HuH-7 (cell line): ENCODE measurements at places on chromosomes 1 and 21.

DNA sequence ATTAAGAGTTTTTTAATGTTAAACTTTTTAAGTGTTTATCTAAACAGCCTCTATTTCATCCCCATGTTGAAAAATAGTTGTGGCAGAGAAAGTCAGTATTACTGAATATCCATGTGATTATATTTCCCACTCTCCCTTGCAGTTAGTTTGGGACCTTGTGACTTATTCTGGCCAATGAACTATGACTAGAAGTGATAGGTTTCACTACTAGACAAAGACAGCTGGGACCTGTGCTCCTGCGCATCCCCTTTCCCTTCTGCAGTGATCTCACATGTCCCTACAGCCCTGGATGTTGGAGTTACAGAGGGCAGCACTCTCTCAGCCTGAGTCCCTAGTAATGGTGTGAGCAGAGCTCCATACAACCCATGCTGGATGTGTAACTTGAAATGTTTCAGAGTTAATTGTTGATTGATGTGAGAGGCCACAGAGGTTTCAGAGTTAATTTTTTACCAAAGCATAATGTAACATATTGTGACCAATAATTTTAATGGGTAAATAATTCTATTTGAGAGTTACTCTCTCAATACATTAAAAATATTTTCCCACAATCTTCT, 18.7 kb upstream of the SAMD13 start:
- no peak for DNase-seq

- DNase-seq, result peak; percentile 20
Observed at GRCh38 chr1:48916130-48917069, 139.7 kb upstream of the BEND5 start.

DNA sequence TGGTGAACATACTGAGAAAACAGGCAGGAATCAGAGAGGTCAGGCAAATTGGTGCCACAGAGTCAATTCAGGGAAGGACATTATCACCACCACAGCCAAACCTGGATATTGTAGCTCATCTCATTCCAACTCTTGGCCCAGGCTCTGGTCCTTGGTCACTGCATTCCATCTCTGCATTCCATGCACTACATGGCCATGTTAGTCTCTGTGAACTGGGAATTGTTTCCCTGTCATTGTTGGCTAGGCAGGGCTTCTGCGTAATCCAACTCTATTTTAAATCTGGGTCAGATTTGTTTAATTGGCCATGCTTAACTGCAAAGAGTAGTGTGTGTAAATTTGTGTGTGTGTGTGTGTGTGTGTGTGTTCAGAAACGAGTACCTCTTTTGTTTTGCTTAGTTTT, 837.6 kb upstream of the ADAMTS5 start:
- DNase-seq, result no peak

- DNase-seq, result peak; percentile 27
Observed at GRCh38 chr1:82778612-82779011, 977.9 kb downstream of the ADGRL2 start.

DNA sequence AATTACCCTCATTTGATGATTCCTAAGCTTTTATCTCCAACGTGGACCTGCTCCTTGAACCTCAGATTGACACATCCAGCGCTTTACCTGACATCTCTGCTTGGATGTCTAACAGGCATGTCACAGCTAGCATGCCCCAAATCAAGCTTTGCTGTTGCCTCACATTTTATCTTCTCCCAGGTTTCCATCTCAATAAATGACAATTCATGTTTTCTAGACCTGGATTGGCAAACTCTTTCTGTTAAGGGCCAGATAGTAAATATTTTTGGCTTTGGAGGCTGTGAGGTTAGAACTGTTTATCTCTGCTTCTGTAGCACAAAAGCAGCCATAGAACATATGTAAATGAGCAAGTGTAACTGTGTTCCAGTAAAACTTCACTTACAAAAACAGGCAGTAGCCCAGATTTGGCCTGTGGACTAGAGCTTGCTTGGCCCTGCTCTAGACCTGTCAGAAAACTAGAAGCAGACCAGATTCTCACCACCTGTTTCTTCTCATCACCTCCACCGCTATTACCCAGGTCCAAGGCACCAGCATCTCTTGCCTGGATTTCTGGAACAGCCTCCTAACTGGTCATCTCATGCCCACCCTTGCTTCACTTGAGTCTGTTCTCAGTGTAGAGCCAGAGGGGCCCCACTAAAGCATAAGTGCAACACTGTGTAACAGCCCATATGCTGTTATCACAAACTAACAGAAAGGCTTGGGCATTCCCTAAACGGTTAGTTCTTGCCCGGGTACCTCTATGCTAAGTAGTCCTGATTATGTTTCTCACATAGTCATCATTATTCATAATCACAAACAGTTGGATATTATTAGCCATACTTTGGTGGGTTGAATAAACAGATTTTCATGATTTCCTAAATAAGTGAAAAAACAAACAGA, 42.3 kb downstream of the UBE4B start:
- DNase-seq, result no peak

GRCh38 chr1:234408757-234409156, 35.5 kb downstream of the COA6 start:
- DNase-seq, result no peak

DNA sequence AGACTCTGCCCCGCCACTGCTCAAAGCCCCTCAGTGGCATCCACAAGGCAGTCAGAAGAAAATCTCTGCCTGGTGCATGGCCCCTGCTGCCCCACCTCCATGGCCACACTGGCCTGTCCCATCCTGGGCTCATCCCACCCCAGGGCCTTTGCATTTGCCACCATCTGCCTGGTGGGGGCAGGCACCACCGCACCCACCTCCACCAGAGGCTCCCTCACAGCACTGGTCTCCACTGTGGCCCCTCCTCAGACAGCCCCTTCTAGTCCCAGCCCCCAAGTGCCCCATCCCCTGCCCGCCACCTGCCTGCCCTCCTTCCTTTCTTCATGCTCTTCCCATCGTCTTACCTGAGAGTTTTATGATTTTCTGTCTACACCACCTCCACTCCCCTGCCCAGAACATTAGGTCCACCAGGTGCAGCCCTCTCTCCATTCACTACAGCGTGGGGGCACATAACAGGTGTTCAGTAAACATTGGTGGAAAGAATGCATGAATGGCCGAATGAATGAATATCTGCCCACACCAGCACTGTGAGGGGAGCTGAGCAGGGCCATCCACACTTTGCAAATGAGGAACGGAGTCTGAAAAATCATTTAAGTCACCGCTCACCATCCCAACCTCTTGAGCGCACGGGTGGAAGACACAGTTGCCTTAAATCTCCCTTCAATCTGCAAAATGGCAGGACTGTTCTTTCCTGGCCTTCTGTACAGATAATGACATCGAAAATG, 2.1 kb downstream of the PRDM15 start:
- DNase-seq, result no peak

- DNase-seq, result no peak
Observed at GRCh38 chr1:199247891-199248290, 609.1 kb downstream of the PTPRC start.

DNA sequence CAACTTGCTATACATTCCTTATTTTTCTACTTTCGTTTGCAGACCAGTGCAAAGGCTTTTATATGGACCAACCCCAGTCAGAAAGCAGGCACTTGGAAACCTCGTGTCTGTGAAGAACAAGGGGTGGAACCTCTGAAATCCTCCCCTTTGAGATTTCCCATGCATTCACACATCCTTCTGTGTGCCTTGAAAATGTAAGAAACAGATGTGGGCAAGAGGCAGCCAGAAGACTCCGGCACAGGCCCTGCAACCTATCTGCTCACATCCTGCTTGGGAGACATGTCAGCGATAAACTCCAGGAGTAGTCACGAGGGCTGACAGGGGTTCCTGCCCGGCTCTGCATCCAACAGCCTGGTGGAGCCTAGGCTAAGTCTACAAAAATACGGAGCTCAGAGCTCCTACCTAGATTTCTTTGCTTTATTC, 42.5 kb downstream of the ETS2 start:
- no peak for DNase-seq

- no peak for DNase-seq
Observed at GRCh38 chr1:57470036-57470435, 46.2 kb upstream of the DAB1 start.

GRCh38 chr1:21212126-21212525, 35.4 kb upstream of the EIF4G3 start:
- no peak for DNase-seq

DNA sequence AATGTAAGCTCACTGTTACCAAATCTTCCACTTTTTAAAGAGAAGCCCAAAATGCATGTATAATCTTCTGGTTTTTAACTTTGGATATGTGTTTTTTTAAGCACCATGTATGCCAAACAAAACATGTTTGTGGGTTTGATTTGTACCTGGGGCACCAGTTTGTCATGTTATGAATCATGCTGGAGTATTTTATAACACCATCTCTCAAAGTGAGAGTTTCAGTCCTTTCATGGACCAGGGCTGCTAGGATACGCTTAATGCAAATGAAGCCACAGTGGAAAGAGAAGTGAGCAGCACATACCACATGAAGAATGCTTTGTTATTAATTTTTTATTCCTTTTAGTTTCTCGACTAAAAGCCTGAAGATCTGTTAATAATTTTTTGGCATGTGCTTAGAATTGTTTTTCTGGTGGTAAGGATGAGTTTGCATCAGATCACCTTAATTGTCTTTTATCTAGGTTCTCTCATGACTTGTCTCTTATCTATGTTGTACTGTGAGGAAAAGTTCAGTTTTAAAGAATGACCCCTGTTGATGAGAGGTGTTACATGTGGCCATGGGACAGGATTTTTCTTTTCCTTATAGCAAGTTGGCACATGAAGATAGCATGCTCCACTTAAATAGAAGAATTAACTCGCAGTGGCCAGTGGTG, 2.0 kb upstream of the RABGAP1L start:
- no peak for DNase-seq

- DNase-seq, result no peak
Observed at GRCh38 chr1:17540255-17541001, 930 bp downstream of the ARHGEF10L start.

DNA sequence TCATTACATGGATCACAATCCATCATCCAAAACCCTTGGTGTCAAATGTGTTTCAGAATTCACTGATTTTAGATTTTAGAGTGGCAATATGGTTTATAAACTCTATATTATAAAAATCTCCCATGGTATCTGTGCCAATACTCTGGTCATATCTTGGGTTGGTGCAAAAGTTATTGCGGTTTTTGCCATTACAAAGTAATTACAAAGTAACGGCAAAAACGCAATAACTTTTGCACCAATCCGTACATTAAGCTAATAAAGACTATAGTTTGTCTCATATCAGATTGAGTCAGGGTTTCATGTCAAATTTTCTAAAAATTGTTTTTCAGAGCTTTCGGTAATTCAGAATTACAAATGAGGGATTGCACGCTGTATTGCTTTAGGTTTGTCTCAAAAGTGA, 23.4 kb upstream of the NTMT2 start:
- DNase-seq, result no peak

GRCh38 chr1:107183011-107183410, 42.2 kb downstream of the NTNG1 start:
- DNase-seq, result no peak

GRCh38 chr1:157154940-157155514, 16.8 kb upstream of the ETV3 start:
- peak; percentile 58 for DNase-seq

DNA sequence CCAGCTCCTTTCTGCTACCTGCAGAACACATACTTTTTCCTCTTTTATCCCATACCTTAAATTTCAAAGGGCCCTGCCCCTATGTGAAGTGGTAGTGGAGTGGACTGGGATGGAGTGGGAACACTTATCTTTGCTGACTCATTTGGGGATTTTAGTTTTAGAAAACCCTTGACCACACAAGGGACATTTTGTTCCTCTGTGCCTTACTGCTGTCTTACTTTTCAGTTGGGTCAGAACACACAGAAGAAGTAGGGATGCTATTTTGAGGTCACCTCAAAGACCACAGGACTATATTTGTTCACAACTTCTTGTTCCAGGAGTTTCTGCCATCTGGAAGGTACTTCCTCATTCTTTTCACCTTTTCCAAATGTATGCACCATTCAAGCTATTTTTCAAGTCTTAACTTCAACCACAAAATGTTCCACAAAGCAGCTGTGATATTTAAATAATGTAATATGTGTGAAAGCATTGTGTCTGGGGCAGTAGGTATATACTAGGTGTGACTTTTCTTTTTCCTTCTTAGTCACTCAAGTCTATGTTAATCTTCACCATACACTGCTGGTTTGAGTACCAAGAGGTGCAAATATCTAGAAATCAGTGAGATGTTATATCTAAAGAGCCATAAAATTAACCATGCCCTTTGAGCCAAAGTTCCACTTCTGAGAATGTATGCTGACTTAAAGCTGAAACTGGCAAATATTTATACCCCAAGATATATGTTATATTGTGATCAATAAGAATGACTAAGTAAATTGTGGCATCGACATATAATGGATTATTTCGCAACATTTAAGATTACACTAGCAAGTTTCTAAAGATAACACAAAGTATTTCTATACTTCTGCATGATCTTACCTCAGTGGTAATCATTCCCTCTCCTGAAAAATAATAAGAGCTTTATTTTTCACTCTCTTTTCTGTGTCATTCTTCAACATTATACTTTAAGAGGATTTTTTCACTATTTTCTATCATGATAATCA, 308.5 kb downstream of the MRPL39 start:
- no peak for DNase-seq

DNA sequence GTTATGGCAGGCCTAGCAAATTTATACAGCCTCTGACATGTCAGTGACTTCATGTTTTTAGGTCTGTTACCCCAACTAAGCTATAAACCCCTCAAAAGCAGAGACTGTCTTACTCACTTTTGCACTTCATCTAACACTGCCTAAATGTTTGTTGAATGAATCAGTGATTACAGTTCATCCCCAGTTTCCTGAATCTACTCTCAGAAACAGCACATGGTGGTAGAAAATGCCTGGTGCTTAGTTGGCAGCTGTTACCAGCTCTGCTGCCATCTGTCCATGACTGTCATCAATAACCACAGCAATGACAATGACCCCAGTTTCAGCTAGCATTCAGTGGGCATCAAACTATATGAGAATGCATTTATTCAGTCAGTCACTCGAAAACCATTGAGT, 110.5 kb upstream of the SERBP1 start:
- no peak for DNase-seq

DNA sequence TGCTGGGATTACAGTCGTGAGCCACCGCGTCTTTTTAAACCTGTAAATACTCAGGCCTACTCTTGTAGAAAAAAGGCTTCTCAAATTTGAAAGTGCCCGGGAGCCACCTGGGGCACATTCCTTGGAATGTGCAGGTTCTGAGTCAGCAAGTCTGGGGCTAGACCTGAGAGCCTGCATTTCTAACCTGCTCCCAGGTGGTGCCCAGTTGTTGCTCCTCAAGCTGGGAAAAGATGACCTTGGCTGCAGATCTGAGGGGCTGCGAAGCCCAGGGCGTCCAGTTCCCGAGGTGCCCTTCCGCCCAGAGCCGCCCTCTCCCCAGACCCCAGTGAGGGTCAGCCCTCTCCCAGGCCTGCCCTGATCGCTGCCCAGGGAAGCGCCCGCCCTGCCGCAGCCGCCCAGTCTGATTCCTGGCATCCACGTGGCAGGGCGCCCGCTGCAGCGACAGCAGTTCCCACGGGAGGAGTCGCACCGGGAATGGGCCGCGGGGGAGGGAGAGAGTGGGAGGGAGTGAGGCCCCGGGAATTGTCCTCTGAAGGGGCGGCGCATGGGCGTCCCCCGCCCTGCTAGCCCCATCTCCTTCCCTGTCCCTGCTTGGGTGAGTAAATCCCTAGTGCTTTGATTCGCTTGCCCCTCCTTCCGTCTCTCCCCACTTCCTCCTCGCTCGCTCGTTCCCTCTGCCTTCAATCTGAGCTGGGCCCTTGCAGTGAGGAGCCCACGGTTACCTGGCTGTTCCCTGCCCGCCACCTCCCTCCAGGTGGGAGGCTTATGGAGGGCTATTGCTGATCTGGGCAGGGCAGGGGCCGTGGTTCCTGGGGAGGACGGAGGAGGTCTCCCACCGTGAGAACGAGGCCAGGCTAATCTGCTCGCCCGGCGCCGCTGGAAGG, 18.8 kb upstream of the TENT5B start:
- DNase-seq, result no peak

GRCh38 chr1:33348194-33348593, 27.3 kb upstream of the A3GALT2 start:
- DNase-seq, result no peak
